ENCODE measurements at places on chromosomes 6 and 20.

GRCh38 chr6:48194596-48195295 lies 83.7 kb upstream of the PTCHD4 start:
- no peak for DNase-seq

DNA sequence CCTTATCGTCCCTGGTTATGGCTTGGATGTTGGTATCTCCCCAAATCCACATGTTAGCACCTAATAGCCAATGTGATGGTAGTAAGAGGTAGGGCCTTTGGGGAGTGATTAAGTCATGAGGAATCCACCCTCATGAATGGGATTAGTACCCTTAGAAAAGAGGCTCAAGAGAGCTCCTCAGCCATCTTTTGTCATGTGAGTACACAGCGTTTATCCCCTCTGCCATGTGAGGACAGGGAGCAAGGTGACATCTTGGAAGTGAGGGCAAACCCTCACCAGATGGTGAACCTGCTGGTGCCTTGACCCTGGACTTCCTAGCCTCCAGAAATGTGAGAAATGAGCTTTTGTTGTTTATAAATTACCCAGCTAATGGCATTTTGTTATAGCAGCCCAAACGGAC lies 16.1 kb upstream of the SIRPB2 start:
- no peak for DNase-seq

- DNase-seq: no peak
These were observed 2.0 kb downstream of the LRRC1 start for GRCh38 chr6:53796791-53797190.

DNA sequence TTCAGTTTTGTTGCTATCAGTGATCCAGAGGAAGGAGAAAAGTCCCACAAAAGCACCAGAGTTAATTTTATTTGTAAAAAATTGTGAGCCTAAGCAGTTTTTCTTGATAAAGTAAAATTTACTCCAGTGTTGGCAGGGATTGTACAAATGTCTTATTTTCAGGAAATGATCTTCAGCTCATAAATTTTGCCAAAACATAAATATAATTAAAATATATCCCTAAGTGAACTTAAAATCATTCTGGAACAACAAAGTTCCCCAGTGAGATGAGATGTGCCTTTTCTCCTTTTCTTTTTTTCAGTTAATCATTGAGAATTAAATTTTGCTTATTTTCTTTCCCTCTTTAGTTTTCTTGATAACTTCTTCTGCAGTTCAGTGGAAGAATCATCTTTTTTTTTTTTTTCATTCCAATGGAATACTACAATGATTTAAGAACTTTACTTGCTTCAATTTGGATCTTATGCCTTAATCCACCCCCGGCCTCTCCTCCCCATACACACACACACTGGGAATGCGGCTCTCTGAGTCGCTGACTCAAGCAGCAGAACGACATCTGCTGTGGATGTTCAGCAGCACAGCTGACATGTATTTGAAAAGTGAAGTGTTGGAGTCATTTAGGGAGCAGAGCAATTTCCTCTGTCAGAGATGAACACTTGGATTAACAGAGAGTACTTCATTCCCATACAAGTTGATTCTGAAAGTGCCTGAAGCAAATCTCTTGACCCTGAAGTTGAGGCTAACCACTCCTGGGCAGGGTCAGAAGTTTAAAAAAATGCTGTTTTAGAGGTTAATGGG lies 27.7 kb upstream of the LAMA4 start:
- DNase-seq: no peak

GRCh38 chr6:147067184-147067583 lies 137.0 kb upstream of the STXBP5 start:
- no peak for DNase-seq

DNA sequence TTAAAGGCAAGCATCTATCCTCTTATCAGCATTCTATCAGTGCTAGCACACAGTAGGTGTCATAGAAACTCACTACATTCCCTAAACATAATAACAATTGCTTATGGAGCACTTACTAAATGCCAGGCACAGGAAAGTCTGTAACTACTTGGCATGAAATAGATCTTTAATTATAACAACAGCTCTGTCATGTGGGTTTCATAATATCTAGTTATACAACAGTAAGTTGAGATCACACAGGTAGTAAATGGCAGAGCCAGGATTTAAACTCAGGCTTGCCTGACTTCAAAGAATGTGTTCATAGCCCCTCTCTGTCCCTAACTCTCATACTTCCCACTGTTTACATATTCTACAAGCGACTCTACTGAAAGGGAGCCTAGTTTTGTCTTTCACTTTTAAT lies 66.0 kb upstream of the ENPP5 start:
- DNase-seq: no peak

GRCh38 chr20:20796766-20797440 lies 84.5 kb upstream of the RALGAPA2 start:
- no peak for DNase-seq

DNA sequence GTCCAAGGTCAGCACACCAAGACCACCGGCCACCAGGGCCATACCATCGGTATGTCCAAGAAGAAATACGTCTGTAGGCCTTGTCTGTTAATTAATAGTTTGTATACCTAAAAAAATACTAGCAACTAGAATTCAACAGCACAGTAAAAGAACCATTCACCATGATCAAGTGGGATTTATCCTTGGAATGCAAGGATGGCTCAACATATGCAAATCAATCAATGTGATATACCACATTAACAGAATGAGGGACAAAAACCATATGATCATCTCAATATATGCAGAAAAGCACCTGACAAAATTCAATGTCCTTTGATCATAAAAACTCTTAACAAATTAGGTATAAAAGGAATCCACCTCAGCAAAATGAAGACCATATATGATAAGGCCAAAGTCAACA lies 24.4 kb downstream of the RPP40 start:
- no peak for DNase-seq

- DNase-seq: peak; percentile 19
These were observed 76.8 kb upstream of the DUSP22 start for GRCh38 chr6:215335-216034.

DNA sequence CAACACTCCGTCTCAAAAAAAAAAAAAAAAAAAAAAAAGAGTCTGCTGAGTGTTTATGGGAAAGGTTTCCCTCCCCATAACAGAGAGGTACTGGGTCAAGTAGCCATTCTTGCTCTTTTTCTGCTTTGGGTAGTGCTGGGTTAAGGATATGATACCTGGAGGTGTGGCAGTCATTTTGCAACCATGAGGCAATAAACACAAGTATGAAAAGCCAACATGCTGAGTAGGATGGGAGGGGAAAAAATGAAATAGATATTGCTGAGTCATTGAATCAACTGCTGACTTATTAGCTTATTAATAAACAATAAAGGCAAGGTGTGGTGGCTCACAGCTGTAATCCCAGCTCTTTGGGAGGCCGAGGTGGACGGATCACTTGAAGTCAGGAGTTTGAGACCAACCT lies 2.3 kb upstream of the TOMM34 start:
- no peak for DNase-seq

GRCh38 chr20:47008842-47009518 lies 114.3 kb downstream of the EYA2 start:
- DNase-seq: no peak

- no peak for DNase-seq
These were observed 144.4 kb upstream of the EXOC2 start for GRCh38 chr6:837380-837779.
